ENCODE measurements at places on chromosomes 16 and 17.
A peak's percentile ranks its signal among the peaks of the same experiment; 100 is the strongest.

GRCh38 chr17:9209781-9210370, 188.6 kb downstream of the NTN1 start:
- no peak for DNase-seq

DNA sequence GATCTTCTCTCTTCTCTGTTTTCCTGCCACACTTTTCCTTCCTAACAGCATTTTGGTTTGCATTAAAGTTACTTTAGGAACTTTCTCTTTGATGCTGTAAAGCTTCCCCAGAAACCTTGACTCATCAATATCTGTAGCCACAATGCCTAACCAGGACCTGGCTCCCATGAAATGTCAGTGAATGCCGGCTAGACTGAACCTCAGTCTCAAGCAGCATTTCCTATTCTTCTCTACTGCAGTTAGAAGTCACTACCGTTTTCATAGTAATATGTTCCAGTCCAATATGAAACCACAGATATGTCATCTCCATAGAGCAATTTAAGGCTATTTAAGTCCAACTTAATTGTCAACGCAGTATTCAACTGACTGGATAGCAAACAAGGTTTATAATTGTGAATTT, 28.9 kb downstream of the ITFG1 start:
- DNase-seq, result no peak

GRCh38 chr17:39674702-39675389, 6.6 kb downstream of the PNMT start:
- no peak for DNase-seq

GRCh38 chr17:4945176-4945943, 3.0 kb downstream of the PFN1 start:
- peak; percentile 64 for DNase-seq

DNA sequence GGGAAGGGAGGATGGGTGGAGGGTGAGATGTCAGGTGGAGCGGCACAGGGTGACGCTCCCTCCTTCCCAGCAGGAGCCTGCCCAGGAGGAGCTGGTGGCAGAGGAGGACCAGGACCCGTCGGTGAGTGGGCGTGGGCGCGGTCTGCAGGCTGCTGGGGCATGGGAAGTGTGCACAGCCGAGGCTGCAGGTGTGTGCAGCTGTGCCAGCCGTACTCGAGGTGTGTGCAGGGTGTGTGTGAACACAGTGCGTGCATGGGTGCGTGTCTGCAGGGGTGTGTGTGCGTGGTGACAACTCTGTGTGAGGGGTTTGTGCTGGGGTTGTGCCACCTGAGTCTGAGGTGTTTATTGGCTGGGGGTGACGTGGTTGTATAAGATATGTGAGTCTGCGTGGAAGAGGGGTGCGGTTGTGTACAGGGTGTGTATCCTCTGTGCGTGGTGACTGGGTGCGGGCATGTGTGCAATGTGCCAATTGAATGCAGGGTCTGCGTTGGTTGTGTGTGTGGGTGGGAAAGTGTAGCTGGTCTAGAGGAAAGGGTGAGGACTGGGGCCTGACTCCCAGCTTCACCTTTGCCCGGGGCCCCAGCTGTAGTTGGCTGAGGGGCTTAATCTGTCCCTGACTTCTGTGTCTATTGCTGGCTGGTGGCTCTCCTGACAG, 670 bp downstream of the TNFSF12 start:
- DNase-seq, result peak; percentile 12

Measured in T follicular helper cell (primary cell).